Stimulated activated CD4-positive, alpha-beta T cell treated with anti-CD3 and anti-CD28 coated beads, Interleukin-12 subunit alpha, Interleukin-12 subunit beta, amount 100 ng/mL, for 48 hours (primary cell): ENCODE measurements at places on chromosomes 3 and 15.

DNA sequence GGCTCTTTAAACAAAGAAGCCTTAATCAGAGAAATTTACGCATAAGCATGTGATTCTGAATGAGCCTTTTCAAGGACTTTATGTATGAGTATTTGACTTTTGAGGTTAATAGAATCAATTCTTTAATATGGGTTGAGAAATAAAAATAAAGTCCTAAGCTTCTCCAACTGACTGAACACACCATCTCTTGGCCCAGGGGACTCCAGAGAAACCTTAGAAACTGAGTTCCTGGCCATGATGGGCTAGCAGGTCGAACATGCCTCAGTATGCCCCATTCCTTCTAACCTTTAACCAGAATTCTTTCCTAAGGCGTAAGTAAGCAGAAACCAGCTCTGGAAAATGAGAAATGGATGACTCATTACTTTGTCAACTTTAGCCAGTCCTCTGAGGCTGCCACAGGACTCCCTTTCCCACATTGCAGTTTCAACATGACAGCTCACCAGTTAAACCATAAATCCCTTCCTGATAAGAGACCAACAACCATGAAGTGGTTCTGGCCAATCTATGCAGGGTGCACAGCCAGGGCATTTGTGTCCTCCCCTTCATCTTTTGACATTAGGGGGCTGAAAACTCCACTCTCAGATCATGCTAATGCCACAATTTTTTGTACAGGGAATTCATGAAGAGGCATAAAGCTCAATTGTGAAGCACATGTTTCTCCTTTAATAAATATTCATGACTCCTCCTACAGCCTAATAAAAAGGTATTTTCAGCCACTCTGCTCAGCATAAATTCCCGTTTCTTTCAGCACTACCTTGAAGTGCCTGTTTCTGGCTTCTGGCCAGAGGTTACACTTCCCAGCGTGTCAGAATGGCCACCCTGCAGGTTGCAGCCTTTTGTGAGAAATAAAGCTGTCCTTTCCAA, 33.3 kb downstream of the TM4SF18 start:
- DNase-seq, result no peak

- DNase-seq, result no peak
Observed at GRCh38 chr15:57554812-57555179, 36.9 kb upstream of the MYZAP start.

- DNase-seq, result no peak
Observed at GRCh38 chr3:127043041-127043641, 60.2 kb downstream of the PLXNA1 start.

- no peak for DNase-seq
Observed at GRCh38 chr3:101195951-101196713, 124.2 kb downstream of the IMPG2 start.

- no peak for DNase-seq
Observed at GRCh38 chr15:93671387-93671943, 559.9 kb upstream of the MCTP2 start.

- peak; percentile 17 for DNase-seq
Observed at GRCh38 chr15:31511707-31512310, 185.2 kb downstream of the KLF13 start.

DNA sequence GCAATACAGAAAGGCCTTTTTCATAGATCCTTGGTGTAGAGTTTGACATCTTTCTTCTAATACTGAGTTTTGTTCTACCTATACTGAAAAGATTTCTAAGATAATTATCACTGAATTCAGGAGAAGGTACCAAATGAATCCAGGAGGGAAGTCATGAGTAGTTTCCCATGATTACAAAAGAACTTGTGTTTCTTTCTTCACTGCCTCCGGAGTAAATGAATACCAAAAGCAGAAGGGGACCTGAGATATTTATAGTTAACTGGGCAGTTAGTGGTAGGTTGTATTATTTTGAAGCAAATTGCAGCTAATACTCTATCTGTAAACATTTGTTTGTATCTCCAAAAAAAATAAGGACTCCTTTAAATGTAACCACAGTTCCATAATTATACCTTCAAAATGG, 175.4 kb downstream of the SUCNR1 start:
- no peak for DNase-seq

DNA sequence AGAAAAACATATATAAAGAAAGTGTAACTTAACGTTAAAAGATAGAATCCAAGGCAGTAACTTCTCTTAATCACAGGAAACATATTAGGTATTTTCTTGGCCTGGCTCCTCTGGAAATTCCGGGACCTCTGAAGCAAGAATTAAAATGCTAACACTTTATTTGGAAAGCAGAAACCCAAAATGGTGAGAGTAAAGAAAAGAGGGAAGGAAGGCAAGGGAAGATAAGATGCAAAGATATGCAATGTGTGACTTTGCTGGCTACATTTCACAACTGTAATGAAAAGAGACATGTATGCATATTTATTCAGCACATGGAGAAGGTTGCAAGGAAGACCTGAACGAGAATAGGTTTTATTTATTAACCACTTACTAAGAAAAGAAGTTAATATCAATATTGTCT, 372.5 kb downstream of the TBL1XR1 start:
- DNase-seq, result no peak

DNA sequence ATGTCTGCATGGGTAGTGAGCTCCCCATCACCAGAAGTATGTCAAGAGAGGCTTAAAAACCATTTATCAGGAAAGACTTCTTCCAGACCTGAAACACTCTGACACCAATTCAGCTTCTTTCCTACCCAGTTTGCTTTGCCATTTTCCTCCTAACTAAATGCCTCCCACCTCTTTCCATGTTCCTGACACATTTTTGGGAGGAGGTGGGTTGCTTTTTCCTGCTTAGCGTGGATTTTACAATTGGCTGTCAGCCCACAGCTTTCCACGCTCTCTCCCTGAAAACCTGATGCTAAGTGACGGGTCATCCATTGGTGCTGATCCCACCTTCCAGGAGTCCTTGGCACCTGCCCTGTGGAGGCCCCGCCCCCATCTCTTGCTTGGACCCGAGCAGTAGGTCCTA, 264.9 kb upstream of the ST8SIA2 start:
- no peak for DNase-seq

DNA sequence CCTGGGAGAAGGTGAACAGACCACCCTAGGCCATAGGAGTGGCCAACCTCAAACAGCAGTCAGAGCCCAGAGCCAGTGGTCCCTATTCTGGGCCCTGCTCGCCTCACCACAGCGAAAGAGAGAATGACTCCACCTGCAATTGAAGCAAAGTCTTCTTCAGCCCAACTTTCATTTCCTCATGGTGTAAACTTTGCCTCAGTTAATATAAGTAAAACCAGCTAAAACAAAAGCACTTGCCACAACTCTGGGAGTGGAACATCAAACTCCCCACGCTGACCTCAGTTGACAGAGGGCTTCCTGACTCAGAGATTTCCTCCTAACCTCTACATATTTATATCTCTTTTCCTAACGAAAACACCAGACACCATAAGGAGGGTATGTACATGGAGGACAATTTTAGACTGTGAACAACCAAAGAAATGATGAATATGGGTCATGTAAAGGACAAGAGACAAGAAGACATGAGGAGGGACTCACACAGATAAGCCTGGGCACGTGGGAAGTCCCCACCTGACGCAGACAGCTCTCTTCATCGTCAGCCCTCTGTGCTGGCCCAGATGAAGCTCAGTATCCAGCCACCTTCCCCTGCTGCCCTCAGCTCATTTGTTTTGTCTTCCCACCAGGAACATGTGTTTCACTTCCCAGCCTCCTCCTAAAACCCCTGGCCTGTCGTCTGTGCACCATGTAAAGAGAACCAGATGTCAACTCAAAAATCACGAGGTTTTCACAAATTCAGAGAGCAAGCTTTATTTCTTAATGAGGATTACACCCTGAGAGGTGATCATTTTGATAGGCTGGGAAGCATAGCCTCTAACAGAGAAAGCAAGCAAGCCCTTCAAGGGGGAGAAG, 140.9 kb downstream of the KCNMB2 start:
- DNase-seq, result no peak

GRCh38 chr3:183698318-183698751, 738 bp downstream of the YEATS2 start:
- DNase-seq, result no peak

GRCh38 chr3:48564022-48564421, 441 bp upstream of the UCN2 start:
- DNase-seq, result no peak

DNA sequence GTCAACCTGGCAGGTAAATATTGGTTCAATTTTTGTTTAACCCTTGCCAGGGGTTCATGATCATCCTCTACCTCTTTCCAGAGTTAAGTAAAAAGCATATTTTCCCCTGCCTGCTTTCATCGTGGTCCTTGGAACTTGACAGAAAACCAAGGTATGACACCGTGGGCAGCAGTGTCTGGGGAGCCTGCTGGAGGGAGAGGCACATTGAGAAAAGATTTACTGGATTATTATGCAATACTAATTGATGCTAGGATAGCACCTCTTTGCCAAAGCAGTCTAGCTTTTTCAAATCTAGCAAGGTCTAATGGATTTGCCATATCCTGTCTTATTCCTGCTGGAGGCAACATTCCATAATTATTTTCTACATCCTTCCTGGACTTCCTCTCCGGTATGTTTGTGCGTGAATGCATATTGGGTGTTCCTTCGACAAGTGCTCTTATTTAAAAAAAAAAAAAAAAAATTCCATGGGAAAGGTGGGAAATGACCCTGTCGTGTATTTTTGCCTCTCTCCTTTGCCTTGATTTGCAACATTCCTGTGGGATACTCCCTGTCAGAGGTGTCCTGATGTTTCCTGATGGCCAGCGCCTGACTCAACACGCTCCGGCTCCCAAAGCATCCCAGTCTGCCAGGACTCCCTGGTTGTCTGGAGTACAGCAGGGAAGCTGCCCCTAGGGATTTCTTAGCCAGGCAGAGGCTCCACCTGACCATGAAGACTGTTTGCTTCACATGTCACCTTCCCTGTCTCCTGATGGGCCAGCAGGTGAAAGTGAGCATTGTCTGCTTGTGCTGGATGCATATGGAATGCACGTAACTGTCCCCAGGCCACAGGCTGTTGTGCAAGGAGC, 6.3 kb downstream of the BHLHE40 start:
- no peak for DNase-seq

DNA sequence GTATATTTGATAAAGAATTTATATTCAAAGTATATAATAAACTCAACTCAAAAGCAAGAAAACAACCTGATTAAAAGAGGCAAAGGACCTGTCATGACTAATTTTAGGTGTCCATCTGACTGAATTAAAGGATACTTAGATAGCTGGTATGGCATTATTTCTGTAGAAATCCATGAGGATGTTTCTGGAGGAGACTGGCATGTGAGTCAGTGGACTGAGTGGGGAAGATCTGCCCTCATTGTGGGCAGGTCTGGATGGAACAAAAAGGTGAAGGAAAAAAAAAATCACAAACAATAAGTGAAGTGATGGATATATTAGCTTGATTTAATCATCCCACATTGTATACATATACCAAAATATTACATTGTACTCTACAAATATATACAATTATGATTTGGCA, 16.6 kb downstream of the ANKRD28 start:
- no peak for DNase-seq

- DNase-seq, result no peak
Observed at GRCh38 chr15:89109238-89109637, 21.0 kb downstream of the ABHD2 start.
